T47D (cell line): ENCODE measurements at places on chromosomes 16 and 17.

- no peak for DNase-seq
Observed at GRCh38 chr17:50080827-50081226, 14.3 kb upstream of the PDK2 start.

DNA sequence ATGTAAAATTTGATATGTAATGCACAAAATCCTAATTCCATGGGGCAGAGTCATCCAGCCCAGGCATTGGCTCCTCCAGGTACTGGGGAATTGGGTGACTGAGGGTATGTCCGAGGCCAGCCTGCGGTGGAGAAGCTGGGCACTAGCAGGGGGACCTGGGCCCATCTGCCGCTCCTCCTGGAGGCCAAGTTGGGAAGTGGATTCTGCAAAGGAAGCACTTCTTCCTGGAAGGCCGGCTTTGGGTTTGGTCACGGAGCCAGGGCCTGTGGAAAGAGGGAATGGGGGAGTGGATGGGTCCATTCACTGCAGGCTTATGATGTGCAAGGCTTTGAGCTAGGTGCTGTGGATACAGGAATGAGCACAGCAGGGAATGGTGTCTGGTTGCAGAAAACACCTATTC, 85.8 kb downstream of the GNAO1 start:
- no peak for DNase-seq

DNA sequence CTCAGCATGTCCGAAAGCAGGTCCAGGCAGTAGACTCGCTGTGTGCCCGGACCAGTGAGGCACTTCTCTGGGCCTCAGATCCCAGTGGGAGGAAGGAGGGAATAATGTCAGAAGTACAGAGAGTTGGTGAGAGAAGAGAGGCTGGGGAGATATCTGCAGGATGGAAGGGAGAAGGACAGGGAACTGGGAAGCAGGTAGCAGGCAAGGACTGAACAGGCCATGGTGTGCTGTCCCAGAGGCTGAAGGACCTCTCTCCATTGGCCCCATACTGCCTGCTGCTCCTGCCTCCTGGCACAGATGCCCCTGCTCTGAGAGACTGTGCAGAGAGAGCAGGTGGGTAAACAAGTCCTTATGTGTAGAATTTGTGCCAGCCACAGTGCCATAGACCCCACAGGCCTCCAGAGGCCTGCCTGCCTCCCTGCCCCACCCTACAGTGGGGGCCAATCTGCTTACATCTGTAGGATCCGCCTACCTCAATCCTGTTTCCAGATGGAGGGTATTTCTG, 34.2 kb upstream of the CRHR1 start:
- no peak for DNase-seq

DNA sequence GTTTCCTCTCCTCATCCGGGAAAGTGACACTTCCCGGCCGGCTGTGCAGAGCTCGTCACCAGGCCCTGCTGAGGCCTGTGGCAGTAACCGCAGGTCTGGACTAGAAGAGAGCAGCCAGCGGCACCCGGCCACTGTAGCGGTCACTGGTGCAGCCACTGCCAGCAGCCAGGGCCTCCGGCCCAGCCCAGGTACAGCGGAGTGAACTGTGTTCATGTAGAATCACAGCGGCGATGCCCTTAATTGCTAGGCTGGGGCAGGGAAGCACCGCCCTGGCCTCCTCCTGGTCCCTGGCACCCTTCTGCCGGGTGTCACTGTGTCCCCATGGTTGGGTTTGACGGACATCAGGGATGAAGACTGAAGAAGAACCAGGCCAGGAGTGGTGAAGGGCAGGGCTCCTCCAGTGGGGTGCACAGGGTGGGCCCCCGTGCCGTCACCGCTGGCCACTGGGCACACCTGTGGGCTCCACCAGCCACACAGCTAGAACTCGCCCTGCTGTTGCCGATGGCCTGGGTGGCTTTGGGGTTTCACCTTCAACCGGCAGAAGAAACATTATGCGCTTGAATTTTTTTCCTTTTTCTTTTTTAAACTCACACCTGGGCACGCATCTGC, 165.2 kb upstream of the CHMP6 start:
- no peak for DNase-seq

GRCh38 chr16:12354296-12354833, 377.8 kb downstream of the SNX29 start:
- DNase-seq, result no peak

DNA sequence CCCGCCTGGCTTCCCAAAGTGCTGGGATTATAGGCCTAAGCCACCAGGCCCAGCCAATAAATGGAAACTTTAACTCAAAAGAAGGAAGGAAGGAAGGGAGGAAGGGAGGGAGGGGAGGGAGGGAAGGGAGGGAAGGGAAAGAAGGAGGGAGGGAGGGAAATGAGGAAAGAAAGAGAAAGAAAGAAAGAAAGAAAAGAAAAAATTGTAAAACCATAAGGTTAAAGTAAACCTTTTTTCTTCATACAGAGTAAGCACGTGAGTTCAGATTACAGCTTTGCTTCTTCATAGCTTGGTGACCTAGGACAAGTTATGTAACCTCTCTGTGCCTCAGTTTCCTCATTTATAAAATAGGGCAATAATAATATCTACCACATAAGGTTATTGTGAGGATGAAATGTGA, 26.0 kb downstream of the LRRC37B start:
- no peak for DNase-seq

GRCh38 chr17:35051579-35052240, 11.8 kb downstream of the RFFL start:
- no peak for DNase-seq

DNA sequence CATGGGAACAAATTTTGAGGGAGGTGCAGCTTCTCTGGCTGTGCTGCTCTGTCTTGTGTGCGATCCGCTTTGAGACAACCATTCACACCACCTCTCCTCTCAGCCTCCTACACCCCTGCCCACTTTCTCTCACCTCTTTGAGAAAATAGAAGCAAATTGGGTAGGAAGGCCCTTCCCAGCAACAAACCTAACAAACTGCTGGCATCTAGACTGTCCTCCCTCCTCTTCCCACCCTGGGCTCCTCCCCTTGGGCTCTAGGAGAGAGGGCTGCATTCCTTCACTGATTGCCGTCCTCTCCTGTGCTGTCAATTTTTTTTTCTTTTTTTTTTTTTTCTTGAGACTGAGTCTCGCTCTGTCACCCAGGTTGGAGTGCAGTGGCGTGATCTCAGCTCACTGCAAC, 13.5 kb downstream of the CDIPT start:
- no peak for DNase-seq

- peak; percentile 36 for DNase-seq
Observed at GRCh38 chr17:28327709-28328108, 7.6 kb downstream of the IFT20 start.

DNA sequence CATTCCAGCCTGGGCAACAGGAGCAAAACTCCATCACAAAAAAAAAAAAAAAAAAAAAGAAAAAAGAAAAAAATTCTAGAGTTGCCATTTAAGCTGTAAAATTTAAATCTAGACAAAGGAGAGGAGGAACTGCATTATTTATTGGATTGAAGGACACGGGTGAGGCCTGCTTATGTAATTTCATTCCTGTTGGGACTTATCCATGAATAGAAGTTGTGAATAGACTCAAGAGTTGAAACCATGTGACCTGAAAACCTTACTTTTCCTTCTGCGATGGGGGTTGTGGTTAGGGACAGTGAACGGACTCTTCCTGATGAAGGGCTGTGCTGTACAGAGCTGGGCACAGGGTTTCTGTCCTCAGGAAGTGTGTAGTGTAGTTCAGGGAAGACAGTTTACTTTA, 22.5 kb downstream of the BANP start:
- DNase-seq, result no peak

DNA sequence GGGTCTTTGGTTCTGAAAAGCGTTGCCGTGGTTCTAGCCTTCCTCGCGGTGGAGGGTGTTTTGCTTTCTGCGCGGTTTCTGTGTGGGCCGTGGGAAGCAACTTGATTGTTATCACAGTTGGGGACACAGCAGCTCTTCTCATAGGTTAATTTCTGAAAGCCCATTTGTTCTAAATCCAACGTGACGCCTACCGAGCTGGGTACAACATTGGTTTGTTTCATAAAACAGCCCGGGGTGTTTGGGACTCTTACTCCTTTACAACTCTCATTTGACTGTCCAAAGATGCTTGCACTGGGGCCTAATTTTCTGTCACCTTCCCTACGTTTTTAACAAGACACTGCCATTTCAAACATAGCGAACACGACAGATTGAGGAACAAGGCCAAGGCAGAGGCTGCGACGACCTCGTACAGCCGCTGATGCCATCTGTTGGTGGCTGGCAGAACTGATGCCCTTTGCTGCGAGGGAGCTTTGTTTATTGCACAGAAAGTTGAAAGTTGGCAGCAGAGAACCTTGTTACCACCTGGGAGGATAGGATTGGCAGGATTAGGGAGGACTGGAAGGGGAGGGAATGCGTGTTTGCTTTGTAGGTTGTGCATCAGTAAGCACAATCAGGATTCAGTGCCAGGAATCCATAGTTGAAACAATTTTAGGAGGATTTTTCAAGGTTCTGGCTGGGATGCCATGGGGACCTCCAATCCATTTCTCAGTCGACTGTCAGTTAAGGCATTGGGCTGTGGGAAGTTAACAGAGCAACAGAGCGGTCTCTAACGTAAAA, 98.3 kb downstream of the PITPNC1 start:
- peak; percentile 86 for DNase-seq

DNA sequence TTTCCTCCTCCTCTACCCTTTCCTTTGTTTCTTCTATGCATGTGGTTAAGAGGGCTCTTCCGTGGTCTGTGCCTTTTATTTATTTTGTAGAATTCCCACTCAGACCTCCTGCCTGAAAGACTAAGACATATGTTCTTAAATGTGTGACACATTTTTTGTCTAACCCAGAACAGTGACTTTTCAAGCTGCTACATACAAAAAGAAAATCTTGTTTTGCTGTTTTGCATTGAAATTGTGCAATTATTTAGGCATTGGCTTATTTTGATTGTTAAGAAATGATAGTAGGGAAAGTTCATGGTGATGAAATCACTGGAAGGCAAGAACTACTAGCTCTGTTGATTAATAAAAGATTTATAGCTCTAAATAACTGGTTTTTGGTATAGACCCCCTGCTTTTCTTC, 76.8 kb downstream of the TUBD1 start:
- DNase-seq, result no peak

- no peak for DNase-seq
Observed at GRCh38 chr17:43549496-43549895, 3.4 kb upstream of the ETV4 start.

DNA sequence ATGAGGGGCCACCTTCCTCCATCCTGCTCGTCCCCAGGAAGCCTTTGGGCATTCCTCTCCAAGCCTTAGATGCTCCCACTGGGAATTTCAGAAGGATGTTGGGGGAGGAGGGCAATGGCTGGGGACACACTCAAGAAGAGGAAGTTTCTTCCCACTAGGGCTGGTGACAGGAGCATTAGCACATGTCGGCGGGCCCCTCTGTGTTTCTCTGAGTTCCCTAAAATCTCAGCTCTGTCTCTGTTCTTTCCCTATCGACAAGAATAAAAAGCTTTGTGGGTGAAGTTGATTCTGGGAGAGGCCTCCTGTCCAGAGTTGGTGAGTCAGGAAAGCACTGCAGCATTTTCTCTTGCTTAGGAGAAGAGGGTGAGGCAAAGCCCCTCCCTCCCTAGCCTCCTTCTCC, 19.7 kb upstream of the C17orf107 start:
- no peak for DNase-seq

- no peak for DNase-seq
Observed at GRCh38 chr16:20859699-20860098, 40.5 kb downstream of the DCUN1D3 start.

DNA sequence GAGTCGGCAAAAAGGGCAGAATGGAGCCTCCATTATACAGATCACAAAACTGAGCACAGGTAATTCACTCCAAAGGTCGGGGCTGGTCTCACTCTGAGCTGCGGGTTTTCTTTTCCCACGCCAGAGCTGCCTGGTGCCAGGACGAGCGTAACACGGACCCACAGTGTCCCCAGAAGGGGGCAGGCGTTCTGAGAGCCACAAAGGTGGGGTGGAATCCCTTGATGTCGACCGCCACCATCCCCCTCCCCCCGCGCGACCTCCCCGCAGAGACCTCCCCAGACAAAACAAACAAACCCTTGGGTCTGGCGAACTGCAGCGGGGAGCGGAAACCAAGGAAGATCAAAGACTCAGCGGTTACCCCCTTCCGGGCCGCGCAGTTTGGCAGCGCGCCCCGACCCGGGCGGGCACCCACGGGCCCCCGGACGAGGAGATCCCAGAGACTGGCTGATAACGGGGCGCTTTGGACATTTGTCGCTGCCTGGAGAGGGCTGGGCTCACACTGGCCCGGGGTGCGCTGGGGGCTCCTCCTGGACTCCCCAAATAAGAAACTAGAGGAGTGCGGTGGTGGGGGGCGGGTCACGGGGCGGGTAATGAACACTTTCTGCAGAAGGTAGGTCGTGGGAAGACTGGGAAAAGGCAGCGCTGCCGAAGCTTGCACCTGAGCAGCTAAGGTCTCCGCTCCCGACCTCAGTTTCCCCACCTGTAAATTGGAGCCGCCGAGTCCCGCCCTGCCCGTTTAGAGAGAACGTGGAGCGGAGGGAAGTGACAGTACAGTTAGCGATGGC, 664 bp upstream of the NKD1 start:
- DNase-seq, result no peak

DNA sequence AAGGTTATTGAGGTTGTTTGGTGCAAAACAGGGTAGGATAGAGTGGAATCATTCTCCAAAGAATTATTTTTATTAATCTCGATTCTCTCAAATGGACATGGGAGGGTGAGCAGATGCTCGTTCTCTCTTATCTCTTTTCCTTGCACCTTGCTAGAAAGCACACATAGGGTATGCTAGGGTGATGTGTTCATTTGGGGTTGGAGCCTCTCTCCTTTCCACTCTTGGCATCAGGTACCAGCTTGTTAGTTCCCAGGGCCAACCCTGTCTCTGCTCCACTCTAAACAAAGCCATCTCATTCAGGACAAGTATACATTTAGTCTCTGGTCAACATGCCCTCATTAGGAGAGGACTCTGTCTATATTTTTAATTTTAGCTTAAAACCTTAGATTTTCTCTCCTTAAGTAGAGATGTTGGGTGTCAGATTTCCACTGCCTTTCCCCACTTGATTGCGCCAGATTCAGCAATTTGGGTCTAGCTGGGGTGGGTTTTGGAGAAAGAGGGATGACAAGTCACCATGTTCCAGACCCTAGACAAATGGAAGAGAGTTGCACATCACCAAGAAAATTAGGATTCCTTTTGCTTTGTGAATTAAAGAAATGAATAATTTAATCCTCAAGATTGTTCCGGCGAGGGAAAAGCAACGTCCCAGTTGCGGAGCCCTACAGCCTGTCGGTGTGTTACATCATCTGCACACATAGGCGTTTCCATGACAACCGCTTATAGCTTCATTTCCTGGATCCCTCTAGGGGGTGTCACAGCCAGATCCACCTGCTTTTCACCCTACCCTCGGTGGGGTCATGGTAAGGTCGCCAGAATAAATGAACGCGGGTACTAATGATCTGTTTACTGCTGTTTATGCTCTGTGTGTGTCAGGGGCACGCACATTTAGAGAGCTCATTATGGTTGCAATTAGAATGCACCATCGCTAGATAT, 41.6 kb downstream of the SNX11 start:
- DNase-seq, result no peak

DNA sequence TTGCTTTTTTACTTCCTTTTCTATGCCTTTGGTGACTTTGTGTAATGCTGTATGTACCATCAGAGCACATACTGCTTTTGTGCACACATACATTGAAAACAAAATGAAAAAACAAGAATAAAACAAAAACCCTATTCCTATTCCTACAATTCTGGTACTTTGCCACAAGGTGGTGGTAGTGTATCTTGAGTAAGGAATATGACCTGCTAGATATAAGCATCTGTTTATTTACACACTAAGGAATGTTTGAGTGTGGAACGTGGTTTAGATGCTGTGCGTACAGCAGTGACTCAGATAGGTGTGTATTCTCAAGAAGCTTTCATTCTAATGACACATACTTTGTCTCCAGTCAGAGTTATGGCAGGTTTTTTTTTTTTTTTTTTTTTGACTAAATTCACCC, 606.2 kb downstream of the WWOX start:
- no peak for DNase-seq

GRCh38 chr16:80687606-80688005, 116.8 kb downstream of the CDYL2 start:
- no peak for DNase-seq
